Chondrocyte (in vitro differentiated cells): ENCODE measurements at places on chromosomes 4 and X. TPM values are rescaled to one million over a fixed set of nuclear protein-coding genes. Genes with fewer than 3 reads are reported as not detected.

TMEM271 gene
- total RNA-seq = not detected in 3 replicates

FAM53A gene
- total RNA-seq = 6.9 to 8.0 TPM (median 7.3 TPM) in 3 replicates

ALPK1 gene
- 6.2 to 11.3 TPM (median 6.5 TPM) in 3 replicates for total RNA-seq

FAM47A gene
- not detected in 3 replicates for total RNA-seq

CCNB3 gene
- 0.59 to 1.6 TPM (median 0.89 TPM) in 3 replicates for total RNA-seq

RASL11B gene
- 6.5 to 30.5 TPM (median 8.1 TPM) in 3 replicates for total RNA-seq

CLDN22 gene
- total RNA-seq = not detected in 3 replicates

LDB2 gene
- total RNA-seq = 1.5 to 6.3 TPM (median 2.0 TPM) in 3 replicates

SPANXC gene
- not detected in 3 replicates for total RNA-seq

ZNF141 gene
- 7.9 to 13.7 TPM (median 7.9 TPM) in 3 replicates for total RNA-seq

POF1B gene
- not detected in 3 replicates for total RNA-seq

SLITRK4 gene
- total RNA-seq = 0.82 to 2.4 TPM (median 2.1 TPM) in 3 replicates

CDKL2 gene
- total RNA-seq = 2.1 to 4.2 TPM (median 2.7 TPM) in 3 replicates

COMMD8 gene
- 15.7 to 23.7 TPM (median 18.7 TPM) in 3 replicates for total RNA-seq

PHOX2B gene
- total RNA-seq = not detected in 3 replicates

DMRTC1 gene
- not detected in 3 replicates for total RNA-seq

PAGE4 gene
- total RNA-seq = not detected in 3 replicates

TXK gene
- 0.22 TPM in 1 of 3 replicates, not detected in the others for total RNA-seq

- no peak overlapping the region for H3K4me3 ChIP-seq
- H3K36me3 ChIP-seq = peaks cover 13% of the 10 kb centered on the region
Measured at GRCh38 chr4:119498527-119498926, 130.1 kb downstream of the PDE5A start.

DNA sequence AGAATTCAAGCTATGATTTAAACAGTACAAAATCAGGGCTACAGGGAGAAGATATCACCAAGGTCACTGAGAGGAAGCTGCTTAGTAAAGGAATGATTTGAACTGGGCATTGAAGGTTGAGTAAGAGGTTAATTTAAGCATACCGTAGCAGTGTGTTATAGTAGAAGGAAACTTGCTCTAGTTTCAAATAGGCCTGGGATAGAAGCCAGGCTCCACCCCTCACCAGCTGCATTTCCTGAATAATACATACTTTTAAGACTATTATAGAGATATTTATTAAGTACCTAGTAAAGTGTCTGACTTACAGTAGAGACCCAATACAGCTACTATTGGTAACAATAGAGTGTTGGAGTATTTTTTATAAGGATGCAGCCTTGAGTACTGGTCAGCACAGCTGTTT lies 118.0 kb upstream of the GLRA2 start:
- no peaks in the 10 kb centered on the region for H3K27me3 ChIP-seq
- no peak overlapping the region for H3K4me3 ChIP-seq
- no peak for DNase-seq
- no peaks in the 10 kb centered on the region for H3K4me1 ChIP-seq
- no peaks in the 10 kb centered on the region for H3K36me3 ChIP-seq
- H3K27ac ChIP-seq = no peak overlapping the region

- H3K4me3 ChIP-seq = no peak overlapping the region
- H3K27ac ChIP-seq = no peak overlapping the region
- no peaks in the 10 kb centered on the region for H3K4me1 ChIP-seq
- peaks cover 1% of the 10 kb centered on the region for H3K36me3 ChIP-seq
Measured at GRCh38 chr4:129641179-129641578, 545.2 kb downstream of the C4orf33 start.

DNA sequence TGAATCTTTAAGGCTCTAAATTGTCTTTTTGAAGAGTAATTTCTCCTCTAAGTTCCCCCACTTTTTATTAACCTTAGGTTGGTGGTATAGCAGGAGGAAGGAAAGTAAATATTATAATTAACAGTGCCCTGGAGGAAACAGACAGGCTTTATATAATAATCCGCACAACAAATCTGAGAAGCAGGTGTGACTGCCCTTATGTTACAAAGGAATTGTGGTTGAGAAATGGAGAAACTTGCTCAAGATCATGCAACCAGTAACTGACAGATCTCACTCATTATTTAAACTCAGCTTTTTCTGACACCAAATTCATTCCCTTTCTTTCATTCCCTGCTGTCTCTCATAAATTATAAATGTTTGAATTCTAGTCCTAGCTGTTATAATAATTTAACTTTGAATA lies 282.0 kb downstream of the PPP3CA start:
- H3K36me3 ChIP-seq = peaks cover 4% of the 10 kb centered on the region
- H3K27ac ChIP-seq = no peak overlapping the region
- no peak for DNase-seq

- no peaks in the 10 kb centered on the region for H3K4me1 ChIP-seq
- no peak for DNase-seq
- H3K27me3 ChIP-seq = no peaks in the 10 kb centered on the region
- H3K36me3 ChIP-seq = peaks cover 4% of the 10 kb centered on the region
- no peak overlapping the region for H3K27ac ChIP-seq
Measured at GRCh38 chrX:47960406-47960805, 43.4 kb downstream of the ZNF182 start.

- DNase-seq = no peak
- H3K36me3 ChIP-seq = no peaks in the 10 kb centered on the region
- H3K4me1 ChIP-seq = peaks cover 35% of the 10 kb centered on the region
- no peak overlapping the region for H3K27ac ChIP-seq
Measured at GRCh38 chr4:176788248-176788647, 4.5 kb downstream of the VEGFC start.

- H3K36me3 ChIP-seq = no peaks in the 10 kb centered on the region
- DNase-seq = no peak
- H3K27me3 ChIP-seq = no peaks in the 10 kb centered on the region
- H3K27ac ChIP-seq = no peak overlapping the region
- H3K4me1 ChIP-seq = peaks cover 8% of the 10 kb centered on the region
- no peak overlapping the region for H3K4me3 ChIP-seq
Measured at GRCh38 chrX:57586360-57586759, 5.5 kb upstream of the ZXDB start.

DNA sequence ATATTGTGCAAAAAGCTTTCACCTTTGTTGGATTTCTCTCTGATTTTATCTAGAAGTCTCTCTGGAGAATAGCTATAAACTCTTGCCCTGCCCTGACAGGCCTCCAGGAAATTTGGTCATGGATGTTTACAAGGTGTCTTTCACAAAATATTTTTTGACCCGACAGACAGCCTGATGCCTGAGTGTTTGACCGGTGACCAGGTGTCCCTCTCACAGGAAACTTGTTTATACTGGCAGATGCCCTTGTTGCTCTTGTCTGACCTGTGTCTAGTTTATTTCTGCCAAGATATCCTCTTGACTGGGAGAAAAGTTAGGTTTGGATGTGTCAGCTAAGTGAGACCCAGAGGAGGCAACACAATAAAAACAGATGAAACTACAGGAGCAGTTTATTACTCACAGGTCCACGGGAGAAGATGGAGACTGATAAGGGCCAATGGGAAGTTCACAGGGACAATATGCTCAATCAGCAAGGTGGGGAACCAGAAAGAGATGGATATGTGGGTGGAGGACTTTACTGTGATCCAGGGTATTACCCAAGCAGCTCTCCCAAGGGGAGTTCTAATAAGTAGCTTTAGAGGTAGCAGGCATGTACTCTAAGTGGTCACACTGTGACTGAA lies 243.3 kb downstream of the ARAP2 start:
- H3K36me3 ChIP-seq = no peaks in the 10 kb centered on the region
- H3K27me3 ChIP-seq = no peaks in the 10 kb centered on the region

DNA sequence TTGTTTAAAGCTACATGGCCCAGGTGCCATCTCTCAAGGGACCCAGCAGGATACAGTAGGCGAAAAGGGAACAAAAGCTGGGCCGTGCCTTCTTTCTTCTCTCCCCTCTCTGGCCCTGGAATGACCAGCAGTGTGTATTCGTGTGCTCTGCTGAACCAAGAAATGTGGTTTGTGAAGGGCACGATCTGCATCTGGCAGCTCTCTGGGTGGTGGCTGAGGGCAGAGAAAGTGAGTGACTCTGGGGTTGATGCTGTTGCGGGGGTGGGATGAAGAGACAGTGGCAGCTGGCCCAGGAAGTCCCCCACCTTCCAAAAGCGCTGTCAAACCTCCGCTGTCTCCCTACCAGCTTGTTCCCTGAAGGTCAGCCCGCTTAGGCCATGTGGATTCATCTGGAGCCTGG lies 88.3 kb downstream of the CLDN34 start:
- H3K4me3 ChIP-seq = no peak overlapping the region
- H3K27me3 ChIP-seq = no peaks in the 10 kb centered on the region
- no peak overlapping the region for H3K27ac ChIP-seq

- H3K27me3 ChIP-seq = no peaks in the 10 kb centered on the region
- H3K27ac ChIP-seq = no peak overlapping the region
- H3K36me3 ChIP-seq = no peaks in the 10 kb centered on the region
- peaks cover 5% of the 10 kb centered on the region for H3K4me1 ChIP-seq
- no peak overlapping the region for H3K4me3 ChIP-seq
Measured at GRCh38 chrX:41705680-41706374, 17.1 kb downstream of the GPR34 start.

DNA sequence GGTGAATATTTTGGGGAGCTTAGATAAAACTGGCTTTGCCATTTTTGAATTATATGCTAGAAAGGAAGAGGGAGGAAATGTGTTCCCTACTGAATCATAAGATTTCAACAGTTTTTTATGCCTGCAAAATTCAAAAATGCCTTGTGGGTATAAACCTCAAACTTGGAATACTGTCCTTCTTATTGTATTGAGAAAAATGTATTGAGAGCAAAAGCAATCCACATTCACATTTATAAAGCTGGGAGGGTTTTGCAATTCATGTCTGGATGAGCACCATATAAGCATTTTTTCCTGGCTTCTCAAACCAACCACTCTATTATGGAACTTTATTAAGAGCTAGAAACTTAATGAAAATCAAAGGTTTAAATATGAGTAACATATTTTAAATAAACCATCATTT lies 289.8 kb downstream of the PCDH7 start:
- no peaks in the 10 kb centered on the region for H3K27me3 ChIP-seq
- no peaks in the 10 kb centered on the region for H3K36me3 ChIP-seq
- H3K4me3 ChIP-seq = no peak overlapping the region
- peaks cover 10% of the 10 kb centered on the region for H3K4me1 ChIP-seq
- DNase-seq = no peak

- H3K27me3 ChIP-seq = no peaks in the 10 kb centered on the region
- no peak overlapping the region for H3K4me3 ChIP-seq
- H3K4me1 ChIP-seq = peaks cover 12% of the 10 kb centered on the region
- DNase-seq = no peak
- no peak overlapping the region for H3K27ac ChIP-seq
Measured at GRCh38 chr4:158056689-158057245, 116.1 kb downstream of the GASK1B start.

DNA sequence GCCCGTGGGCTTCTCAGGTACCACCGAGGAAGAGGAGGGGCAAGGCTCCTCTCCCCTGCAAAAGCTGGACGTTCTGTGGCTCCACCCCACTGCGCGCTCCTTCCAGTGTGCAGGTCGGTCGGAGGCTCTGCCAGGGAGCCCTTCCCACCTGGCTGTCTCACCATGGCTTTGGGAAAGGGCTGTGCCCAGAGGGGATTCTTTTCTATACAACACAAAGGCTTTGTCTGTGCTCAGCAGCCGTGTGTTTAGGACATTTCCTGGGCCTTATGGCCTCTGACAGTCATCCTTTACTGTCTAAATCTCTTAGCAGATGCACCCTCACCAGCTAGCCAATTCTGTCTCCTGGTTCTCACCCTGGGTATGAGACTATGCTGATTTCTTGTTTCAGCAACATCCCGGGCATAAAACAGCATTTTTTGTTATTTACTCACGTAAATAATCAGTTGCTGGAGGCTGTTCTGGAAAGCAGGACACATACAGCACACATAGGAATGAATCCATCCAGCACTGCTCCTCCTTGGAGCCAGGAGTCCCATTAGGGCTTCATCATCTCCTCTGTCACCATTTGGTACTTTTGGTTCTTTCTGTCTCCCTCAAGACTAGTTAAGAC lies 20.4 kb upstream of the ATXN3L start:
- H3K27me3 ChIP-seq = no peaks in the 10 kb centered on the region
- H3K4me3 ChIP-seq = no peak overlapping the region
- no peak for DNase-seq
- peaks cover 21% of the 10 kb centered on the region for H3K4me1 ChIP-seq

- no peaks in the 10 kb centered on the region for H3K27me3 ChIP-seq
- no peak overlapping the region for H3K27ac ChIP-seq
- no peak overlapping the region for H3K4me3 ChIP-seq
- no peak for DNase-seq
- H3K36me3 ChIP-seq = no peaks in the 10 kb centered on the region
Measured at GRCh38 chr4:15848191-15848842, 70.2 kb downstream of the CD38 start.

DNA sequence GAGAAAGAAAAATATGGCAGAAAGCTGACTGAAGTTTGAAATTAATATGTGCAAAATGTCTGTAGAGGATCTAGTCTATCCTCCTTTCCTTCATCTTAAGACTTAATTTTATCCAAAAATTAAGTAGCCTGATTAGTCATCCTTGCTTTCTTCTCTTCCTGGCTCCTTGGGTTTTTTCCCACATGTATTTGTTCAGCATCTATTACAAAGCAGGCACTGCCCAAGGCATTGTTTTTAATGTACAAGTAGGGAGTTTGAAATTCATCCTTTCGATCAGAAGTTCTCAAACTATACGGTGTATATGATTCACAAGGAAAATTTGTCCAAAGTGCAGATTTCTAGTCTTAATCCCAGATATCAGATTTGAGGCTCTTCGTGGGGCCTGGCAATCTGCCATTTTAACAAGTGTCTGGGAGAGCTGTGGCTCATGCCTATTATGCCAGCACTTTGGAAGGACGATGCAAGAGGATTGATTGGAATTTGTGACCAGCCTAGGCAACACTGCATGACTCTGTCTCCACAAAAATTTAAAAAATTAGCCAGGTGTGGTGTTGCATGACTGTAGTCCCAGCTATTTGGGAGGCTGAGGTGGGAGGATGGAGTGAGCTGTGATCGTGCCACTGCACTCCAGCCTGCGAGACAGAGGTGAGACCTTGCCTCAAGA lies 19.4 kb upstream of the YTHDC1 start:
- DNase-seq = no peak
- peak overlapping the region; percentile 3 for H3K4me3 ChIP-seq
- H3K27me3 ChIP-seq = no peaks in the 10 kb centered on the region
- peaks cover 29% of the 10 kb centered on the region for H3K4me1 ChIP-seq
- no peaks in the 10 kb centered on the region for H3K36me3 ChIP-seq

- no peak overlapping the region for H3K4me3 ChIP-seq
- no peaks in the 10 kb centered on the region for H3K27me3 ChIP-seq
- H3K27ac ChIP-seq = no peak overlapping the region
- DNase-seq = no peak
Measured at GRCh38 chrX:108447303-108447702, 7.7 kb downstream of the COL4A5 start.

GRCh38 chrX:13899607-13900006 lies 82.7 kb upstream of the GPM6B start:
- peaks cover 45% of the 10 kb centered on the region for H3K4me1 ChIP-seq
- H3K27ac ChIP-seq = peak overlapping the region; percentile 94
- peak overlapping the region; percentile 13 for H3K4me3 ChIP-seq

- peaks cover 32% of the 10 kb centered on the region for H3K4me1 ChIP-seq
- no peaks in the 10 kb centered on the region for H3K27me3 ChIP-seq
- H3K36me3 ChIP-seq = no peaks in the 10 kb centered on the region
- DNase-seq = no peak
Measured at GRCh38 chrX:136130931-136131833, 16.2 kb upstream of the FHL1 start.

GRCh38 chr4:64266263-64266662 lies 143.0 kb downstream of the TECRL start:
- no peaks in the 10 kb centered on the region for H3K36me3 ChIP-seq
- H3K4me3 ChIP-seq = no peak overlapping the region
- no peaks in the 10 kb centered on the region for H3K27me3 ChIP-seq

GRCh38 chr4:137861682-137862081 lies 329.4 kb upstream of the PCDH18 start:
- no peak for DNase-seq
- H3K36me3 ChIP-seq = no peaks in the 10 kb centered on the region
- no peaks in the 10 kb centered on the region for H3K27me3 ChIP-seq
- H3K27ac ChIP-seq = no peak overlapping the region
- H3K4me1 ChIP-seq = no peaks in the 10 kb centered on the region

GRCh38 chr4:112023402-112023950 lies 121.8 kb upstream of the FAM241A start:
- no peak overlapping the region for H3K4me3 ChIP-seq
- no peak overlapping the region for H3K27ac ChIP-seq
- peaks cover 49% of the 10 kb centered on the region for H3K27me3 ChIP-seq
